ENCODE measurements at places on chromosomes 16 and 17. TPM values are rescaled to one million over a fixed set of nuclear protein-coding genes. Genes with fewer than 3 reads are reported as not detected.

DNA sequence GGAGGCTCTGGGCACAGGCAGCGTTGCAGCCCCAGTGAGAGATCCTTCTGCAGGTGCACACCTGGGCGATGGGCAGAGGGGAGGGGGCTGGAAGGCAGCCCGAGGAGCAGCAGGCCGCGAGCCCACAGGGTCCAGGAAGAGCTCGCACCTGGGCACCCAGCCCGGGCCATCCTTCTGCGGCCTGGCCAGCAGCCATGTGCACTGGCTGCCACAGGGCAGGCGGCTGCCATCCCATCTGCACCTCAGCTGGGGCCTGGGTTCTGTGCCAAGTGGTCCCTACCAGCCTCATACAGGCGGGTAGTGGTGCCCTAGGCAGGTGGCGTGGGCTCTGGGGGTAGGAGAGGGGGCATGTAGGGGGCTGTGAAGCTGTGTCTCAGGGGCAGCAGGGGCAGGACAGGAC is 197.2 kb downstream of the RBFOX3 start:
- DNase-seq, result no peak

- DNase-seq, result no peak
Measured at GRCh38 chr16:49670627-49671026, 185.3 kb downstream of the ZNF423 start.

GRCh38 chr16:75099738-75100602 is 16.6 kb downstream of the LDHD start:
- no peak for DNase-seq

GRCh38 chr17:29042026-29042678 is 789 bp upstream of the PIPOX start:
- DNase-seq, result no peak

DNA sequence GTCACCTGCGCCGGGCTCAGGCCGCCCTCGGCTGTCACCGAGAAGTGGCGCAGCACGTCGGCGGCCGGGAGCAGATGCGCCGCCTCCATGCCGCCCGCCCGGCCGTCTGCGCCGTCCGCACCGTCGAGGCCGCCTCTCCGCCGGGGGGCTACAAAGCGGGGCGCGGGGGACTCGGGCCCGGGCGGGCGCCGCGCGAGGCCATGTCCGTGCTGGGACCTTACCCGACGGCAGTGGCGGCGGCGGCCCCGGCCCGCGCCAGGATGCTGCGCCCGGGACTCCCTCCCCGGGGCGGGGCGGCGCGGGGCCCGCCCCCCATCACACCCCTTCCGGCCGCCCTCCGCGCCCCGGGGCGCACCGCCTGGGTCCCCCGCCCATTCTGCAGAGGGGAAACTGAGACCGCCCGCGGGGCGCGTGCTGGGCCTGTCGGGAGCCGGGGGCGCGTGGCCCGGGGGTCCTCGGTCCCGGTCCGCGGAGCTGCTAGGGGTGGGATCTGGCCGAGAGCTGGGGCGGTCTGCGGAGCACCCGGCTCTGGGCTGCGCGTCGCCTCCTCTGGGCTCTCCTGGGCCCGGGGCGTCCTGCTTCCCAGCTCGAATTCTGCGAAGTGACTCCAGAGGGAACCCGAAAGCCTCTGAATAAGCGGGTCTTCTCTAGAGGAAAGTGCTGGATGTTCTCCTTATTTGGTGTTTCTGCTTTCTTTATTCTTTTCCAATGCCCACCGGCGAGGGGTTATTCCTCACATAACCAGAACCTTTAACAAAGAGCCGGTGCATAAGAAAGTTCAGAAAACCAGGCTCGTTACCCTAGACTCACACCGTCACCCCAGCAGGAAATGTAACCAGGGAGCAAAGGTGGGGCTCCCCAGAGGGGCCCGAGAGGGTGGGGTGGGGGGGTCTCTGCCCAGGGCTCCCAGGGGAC is at the start of gene ATP2A3:
Gene ATP2A3, minus strand, starts transcription at position 235 of the 915 bp plus-strand sequence. Its CDS starts 146 bp downstream, at position 89.
- DNase-seq, result no peak

DNA sequence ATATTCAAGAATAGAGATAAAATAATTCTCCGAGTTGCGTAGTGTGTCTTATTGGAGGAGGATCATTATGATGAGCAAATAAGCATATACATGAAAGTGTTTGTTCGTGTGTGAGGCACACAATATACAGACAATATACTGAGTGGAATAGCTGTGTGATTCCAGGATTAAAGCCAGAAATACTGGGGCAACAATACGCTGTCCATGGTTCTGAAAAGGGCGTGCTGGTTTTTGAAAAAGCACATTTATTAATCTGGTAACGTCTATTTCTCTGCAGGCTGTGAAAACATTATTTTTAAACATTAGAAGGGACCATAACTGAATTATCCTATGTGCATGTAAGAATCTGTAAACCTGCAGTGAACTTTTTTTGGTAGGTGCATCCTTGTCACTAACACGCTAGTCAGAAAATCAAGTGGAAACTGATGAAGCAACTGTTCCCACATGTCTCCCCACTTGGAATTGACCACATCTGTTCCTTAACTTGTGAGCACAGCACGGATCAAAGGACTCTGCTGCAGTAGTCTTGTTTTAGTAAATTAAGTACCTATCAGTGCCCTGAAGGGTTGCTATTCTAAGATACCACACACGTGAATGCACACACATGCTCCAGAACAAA is 346.0 kb downstream of the GRIN2A start:
- DNase-seq, result no peak

Gene UBALD1
- total RNA-seq, result 16.4 TPM
